ENCODE measurements at places on chromosomes 6 and 20. TPM values are rescaled to one million over a fixed set of nuclear protein-coding genes. Genes with fewer than 3 reads are reported as not detected.
A peak's percentile ranks its signal among the peaks of the same experiment; 100 is the strongest.

Gene PTK6
- polyA plus RNA-seq = 0.34 TPM

Gene PRDM13
- polyA plus RNA-seq = not detected

Gene KCNS1
- polyA plus RNA-seq = not detected

Gene HDGFL1
- polyA plus RNA-seq = not detected

Gene CST1
- not detected for polyA plus RNA-seq

Gene SAMD10
- 3.0 TPM for polyA plus RNA-seq

Gene SCRT2
- not detected for polyA plus RNA-seq

Gene SLC17A3
- polyA plus RNA-seq = not detected

Gene TENT5A
- 10.3 TPM for polyA plus RNA-seq

- DNase-seq = no peak
These were observed 60.8 kb downstream of the TGM2 start for GRCh38 chr20:38104285-38104684.

DNA sequence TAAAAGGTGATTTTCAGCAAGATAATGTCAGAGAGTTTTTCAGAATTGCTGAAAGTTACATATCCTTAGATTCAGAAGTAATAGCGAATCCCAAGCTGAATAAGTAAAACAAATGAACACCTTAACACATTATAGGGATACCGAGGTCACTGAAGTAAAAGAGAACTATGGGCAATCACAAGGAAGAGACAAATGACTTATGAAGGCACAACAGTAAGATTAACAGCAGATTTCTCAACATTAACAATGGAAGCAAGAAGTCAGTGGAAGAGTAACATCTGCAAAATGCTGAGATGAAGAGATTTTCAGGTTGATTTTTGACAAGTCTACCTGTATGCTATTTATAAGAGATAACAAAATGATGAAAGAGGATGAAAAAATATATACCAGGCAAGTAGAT lies 86.1 kb upstream of the EZR start:
- no peak for DNase-seq

GRCh38 chr20:57596998-57597939 lies 23.0 kb downstream of the ZBP1 start:
- no peak for DNase-seq

DNA sequence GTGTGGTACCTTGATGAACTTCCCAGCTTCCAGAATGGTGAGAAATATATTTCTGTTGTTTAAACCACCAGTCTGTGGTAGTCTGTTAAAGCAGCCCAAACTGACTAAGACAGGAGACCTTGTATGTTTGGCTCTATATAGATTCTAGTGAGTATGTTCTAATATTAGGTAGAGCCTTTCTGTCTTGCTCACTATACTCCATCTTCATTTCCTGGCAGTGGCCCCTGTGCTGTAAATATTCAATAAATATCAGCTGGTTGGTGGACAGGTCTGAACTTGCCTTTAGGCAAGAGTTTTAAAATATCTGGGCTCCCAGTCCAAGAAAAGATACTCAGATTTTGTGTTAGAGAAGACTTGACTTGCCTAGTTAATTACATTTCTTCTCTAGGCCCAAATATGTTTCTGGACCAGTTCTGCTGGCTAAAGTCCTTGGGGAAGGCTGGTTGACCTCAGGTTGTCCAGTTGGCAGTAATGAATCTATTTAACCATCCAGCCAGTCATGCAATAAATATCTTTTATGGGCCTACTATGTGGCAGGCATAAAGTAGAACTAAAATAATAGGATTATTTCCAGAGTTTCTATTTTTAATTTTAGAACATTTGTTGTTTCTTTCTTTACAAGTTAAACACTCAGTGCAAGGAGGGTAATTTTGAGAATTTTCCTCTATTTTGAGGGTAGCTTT lies 22.3 kb downstream of the PPP1R14C start:
- no peak for DNase-seq

DNA sequence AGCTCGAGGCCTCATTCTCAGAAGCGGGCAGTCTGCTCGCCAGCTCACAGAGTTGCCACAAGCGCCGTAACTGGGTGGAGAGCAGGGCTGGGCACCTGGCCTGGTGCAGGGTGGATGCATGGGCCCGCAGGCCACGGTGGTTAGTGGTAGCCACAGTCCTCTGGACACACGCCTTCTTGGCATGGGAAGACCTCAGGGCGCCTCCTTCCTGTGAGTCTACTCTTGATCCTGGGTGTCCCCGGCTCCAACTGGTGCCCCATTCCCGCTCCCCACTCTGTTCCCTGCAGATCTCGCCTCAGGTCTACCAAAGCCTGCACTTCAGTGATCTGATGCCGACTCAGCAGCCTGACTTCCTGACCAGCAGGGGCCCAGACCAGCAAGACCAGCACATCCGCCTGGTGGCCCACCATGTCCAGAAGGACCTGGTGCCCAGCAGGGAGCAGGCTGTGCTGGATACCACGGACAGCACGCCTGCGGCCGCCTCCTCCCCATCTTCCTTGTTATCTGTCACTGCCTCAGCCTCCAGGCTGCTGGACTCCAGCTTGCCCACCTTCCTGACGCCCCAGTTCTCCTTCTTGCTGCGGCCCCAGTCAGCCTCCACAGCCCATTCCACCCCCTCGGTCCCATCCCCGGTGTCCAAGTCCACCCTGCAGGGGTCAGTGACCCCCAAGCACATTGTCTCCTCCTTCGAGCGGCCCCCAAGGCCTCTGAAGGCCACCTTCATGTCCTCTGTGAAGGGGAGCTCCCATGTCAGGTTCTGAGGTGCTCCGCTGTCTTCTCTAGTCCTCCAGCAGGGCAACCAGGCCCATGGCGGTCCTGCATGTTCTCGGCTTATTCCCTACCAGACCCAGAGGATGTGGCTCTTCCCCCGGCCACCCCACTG lies 43.1 kb downstream of the SUN5 start:
- DNase-seq = no peak

- DNase-seq = no peak
These were observed 101.5 kb upstream of the PTCHD4 start for GRCh38 chr6:48212501-48212900.

DNA sequence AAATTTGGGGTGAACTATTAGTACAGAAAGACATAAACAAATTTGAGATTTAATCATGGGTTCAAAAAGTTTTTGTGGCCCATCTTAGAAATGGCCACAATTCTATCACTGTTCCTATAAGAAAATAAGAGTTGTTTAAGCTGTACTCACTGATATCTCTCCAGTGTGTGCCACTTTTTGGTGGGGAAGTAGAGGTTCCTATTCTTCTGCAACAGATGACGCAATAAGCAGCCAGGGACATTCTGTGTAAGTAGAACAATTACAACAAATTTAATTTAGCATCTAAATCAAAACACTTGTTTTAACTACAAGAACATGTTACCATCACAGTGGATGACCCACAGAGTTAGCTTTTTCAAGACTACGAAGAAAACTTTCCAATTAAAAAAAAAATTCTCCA lies 9.9 kb downstream of the SERAC1 start:
- DNase-seq = no peak

DNA sequence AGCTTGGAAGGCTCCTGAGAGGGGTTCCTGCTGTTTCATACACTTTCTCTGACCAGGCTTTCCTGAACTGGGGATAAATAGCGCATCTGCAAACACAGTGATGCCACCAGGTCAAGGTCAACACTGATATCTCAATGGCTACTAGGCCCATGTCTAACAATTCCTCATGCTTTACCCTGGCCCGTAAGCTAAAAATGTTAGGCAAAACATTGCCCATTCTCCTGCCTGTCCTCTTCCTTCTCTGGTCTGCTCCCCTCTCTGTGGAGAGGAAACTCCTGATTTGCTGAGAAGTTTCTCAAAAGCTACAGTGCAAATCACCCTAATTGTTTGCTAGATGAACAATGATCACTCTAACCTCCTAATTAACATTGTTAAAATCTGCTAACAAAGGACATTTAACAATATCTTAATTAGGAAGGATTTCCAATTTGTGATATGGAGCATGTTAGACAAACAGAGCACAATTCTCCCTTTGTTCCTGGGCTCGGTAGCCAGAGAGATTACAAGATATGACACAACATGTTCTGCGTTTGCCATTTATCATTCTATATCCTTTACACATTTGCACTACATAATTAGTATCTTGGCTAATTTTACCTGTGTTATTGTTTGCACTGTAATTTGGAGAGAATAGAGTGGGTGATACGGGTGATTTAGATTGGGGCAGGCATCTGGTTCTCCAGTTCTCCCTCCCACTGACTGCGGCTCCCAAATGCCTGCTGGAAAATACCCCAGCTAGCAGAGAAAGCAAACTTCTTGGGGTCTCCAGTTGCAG lies 266.8 kb downstream of the CD83 start:
- no peak for DNase-seq

DNA sequence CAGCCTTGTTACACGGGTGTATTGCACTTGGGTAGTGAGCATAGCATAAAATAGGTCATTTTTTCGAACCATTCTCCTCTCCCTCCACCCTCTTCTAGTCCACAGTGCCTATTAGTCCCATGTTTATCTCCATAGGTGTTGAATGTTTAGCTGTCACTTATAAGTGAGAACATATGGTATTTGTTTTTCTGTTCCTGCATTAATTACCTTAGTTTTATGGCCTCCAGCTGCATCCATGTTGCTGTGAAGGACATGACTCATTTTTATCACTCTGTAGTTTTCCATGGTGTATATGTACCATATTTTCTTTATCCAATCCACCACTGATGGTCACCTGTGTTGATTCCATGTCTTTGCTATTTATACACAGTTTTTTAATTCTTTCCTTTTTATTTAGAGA lies 889.5 kb downstream of the EYS start:
- no peak for DNase-seq

DNA sequence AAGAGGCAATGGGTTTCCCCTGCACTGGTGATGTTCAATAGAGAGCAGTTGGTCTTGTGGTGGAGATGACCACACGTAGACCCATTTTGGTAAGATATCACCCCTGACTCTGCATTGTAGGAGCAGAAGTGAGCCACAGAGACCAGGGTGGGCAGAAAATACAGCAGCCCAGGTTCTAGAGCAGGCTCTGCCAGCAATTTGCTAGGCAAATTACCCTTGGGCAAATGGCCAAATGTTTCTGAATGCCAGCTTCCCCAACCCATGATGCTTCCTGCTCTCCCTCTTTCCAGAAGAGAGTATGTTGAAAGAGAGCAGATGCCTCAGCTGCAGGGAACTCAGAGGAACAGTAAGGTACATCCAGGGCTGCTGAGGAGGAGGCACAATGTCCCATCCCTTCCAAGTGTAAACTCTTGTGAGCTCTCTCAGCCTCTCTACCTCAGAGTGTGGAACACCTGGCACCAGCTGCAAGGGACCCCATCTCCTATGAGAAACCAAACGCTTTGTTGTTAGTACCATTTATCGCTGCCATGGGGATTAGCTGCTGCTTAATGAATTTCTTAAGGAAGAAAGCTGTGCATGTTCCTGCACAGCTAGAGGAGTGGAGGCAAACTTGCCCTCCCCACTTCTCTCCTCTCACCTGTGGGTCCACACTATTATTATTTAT lies 317.5 kb upstream of the MOCS1 start:
- no peak for DNase-seq

GRCh38 chr6:163793011-163793983 lies 378.8 kb downstream of the QKI start:
- no peak for DNase-seq

GRCh38 chr6:125754566-125754965 lies 5.1 kb downstream of the HEY2 start:
- DNase-seq = no peak

DNA sequence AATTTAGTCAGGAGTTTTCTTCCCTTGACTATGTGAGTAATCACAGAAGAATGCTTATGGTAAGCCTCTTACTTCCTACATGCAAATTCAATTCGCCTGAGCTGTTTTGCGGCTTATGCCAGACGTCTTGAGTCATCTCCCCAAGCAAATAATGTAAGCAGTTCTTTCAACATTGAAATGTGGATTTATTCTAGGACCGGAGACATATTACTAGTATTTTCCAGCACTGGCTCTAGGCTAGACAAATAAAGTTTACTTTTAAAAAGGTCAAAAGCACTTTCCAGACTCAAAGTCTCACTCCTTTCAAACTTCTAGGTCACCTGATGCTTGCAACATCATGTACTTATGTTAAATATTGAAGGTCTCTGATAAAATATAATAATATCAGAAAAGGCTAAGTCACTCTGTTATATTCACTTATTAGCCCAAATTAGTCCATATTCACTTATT lies 38.1 kb upstream of the NOX3 start:
- peak; percentile 74 for DNase-seq

- no peak for DNase-seq
These were observed 338.1 kb downstream of the SYNE1 start for GRCh38 chr6:152298848-152299735.

DNA sequence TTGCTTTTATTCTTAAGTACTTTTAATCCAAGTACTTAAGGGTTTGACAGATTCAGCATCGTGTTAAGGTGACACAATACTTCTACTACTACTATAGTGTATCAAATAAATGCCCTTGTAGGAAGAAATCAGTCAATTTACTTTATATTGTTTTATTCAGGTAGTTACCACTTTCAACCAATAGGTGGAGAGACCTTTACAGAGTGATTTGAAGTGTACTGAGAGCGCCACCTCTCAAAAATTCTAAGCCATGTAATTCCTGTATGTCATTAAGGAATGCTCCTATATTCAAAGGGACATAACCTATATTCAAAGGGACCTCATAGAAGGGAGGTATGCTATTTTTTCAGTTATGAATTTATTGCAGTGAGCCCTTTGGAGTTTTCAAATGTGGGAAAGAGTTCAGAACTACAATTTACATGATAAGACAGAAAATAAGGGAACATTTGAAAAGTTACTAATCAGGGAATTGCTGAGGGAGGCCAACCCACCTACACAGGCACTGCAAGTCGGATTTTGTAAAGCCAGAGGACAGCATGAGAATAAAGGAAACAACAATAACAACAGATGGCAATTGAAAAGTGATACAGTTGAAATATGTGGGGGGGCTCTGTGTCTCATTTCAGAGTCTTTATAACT lies 955.6 kb downstream of the TBC1D32 start:
- no peak for DNase-seq

DNA sequence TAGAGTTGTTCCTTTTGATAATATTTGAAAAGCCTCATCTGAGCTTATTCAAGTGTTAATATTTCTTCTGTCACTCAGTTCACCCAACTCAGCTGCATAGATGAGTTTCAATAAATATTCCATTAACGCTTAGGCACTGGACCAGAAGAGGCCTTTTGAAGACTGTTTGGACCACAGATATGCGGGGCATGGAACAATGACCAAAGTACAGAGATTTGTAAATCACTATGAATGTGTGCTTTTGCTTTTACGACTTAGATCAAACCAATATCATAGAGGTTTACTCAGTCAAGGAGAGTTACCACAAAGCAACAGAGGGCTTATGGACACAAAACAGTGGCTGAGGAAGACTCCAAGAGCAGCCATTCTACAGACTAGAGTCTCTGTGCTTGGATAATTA lies 99.9 kb downstream of the RTN4IP1 start:
- DNase-seq = no peak

DNA sequence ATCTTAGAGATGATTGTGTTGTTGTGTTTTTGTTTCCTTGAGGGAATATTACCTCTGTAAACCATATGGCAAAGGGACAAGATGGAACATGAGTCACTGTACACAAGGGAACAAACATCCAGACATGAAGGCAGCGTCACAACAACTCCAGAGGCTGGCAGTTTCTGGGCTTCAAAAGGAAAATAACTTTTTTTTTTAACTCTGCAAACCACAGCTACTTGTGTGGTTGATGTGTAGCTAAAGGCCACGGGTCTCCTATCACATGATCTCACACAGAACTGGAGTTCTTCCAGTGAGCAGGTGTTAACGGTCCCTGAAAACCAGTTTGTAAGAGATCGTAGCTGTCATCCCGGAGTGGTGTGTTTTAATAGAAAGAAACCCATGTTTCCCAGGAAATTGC lies 33.2 kb upstream of the HBS1L start:
- no peak for DNase-seq

- DNase-seq = no peak
These were observed 32.1 kb upstream of the OPN5 start for GRCh38 chr6:47749757-47750156.
